ENCODE measurements at places on chromosomes 5 and 9.

- DNase-seq = no peak
Measured at GRCh38 chr5:125215593-125215992, 469.2 kb upstream of the ZNF608 start.

- DNase-seq = peak; percentile 63
Measured at GRCh38 chr9:93827545-93828330, 127.4 kb downstream of the BARX1 start.

DNA sequence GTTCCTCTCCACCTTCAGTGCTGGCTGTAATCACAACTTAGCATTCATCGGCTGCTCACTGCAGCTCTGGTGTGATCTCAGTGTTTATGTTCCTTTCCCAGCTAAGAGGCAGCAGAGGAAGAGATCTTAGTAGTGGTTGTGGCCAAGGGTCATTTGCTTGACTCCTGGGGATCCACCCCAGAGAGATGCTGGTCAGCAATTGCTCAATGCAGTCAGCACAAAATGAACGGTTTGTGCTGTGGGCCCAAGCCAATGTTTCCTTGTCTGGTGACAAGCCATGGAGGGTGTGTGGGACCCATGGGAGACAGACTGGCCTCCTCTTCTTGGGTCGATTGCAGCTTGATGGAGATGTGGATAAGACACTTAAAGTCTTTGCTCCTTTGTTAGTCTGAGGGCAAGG lies 16.1 kb upstream of the FRMD3 start:
- no peak for DNase-seq

DNA sequence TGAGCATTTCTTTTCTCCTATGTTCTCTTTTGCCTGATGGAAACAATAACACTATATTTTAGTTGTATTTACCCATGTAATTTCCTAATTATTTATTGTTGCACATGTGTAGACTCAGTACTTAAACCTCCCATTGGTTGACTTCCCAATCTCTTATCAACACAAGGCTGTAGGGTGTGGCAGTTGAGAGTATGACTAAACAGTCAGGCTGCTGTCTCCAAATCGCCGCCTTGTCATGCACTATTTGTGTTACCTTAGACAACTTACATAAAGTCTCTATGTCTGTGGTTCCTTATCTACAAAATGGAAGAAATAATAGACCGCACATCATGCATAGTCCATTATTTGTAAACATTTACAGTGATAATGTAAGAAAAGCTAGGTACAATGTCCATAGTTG lies 68.9 kb upstream of the EFNA5 start:
- DNase-seq = no peak

DNA sequence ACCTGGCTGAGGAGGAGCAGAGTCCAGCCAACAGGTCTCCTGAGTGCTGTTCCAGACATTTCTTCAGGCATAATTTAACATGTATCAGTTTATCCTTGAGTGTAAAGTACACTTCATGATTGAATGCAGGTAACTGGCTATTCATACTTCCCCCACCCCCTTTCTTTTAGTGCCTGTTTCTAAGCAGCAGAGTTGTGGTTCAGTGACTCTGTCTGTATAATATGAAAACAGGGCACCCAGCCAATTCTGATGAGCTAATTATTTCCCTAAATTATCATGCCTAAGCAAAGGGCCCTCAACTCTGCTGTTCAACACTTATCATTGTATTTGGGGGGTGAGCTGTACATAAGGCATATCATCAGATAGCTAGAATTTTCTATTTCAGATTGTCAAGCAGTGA lies 51.9 kb upstream of the ZSWIM6 start:
- DNase-seq = no peak

DNA sequence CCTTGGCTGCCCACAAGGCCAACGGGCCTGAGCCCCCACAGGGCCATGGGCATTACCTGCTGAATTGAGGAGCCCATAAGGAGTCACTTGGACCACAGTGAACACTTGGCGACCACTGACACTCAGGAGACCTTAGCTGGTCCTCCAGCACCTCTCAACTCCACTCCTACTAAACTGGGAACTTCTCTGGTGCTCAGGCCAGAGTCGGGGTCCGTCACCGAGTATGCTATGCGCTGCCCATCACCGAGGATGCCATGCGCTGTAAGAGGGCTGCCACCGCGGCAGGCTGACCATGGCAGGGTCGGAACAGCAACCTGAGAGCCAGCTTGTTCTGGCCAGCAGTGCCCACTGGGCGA lies 600 bp upstream of the SQSTM1 start:
- DNase-seq = no peak

- DNase-seq = no peak
Measured at GRCh38 chr5:40776658-40776977, 20.9 kb upstream of the TTC33 start.
